Thoracic aorta (tissue), 2 donors: ENCODE measurements at places on chromosomes 13 and 19. TPM values are rescaled to one million over a fixed set of nuclear protein-coding genes. Genes with fewer than 3 reads are reported as not detected.

DNA sequence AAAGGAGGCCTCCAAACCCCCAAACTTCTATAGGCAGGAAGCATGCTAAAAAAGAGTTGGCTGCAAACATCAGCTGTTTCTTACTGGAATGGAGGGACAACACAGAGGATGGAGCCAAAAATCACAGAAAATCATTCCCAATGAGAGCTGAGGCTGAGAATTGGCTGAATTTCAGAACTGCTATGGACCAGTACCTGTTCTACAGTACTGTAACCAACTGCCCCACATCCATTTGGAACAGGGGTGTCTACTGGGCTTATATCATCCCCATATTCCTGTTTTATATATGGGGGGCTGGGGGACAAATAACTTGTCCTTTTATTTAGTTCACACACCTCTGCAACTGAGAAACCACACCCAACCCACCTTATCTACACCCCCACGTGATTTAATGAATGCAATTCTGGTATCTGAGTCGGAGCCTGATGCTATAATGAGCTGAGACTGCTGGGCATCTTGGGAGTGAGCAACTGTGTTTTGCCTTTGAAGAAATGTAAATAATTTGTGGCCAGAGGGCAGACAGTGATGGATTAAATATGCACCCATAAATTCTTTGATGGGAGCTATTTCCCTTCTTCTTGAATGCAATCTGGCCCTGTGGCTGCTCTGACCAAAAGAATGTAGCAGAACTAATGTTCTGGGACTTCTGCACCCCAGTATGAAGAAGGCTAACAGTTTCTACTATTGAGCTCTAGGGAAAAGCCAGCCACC lies 82.6 kb downstream of the TBC1D4 start:
- no peaks in the 10 kb centered on the region for H3K4me1 ChIP-seq
- no peaks in the 10 kb centered on the region for H3K27me3 ChIP-seq
- H3K4me3 ChIP-seq: no peak overlapping the region
- no peaks in the 10 kb centered on the region for H3K36me3 ChIP-seq
- no peak overlapping the region for H3K27ac ChIP-seq
- no peak for DNase-seq

DNA sequence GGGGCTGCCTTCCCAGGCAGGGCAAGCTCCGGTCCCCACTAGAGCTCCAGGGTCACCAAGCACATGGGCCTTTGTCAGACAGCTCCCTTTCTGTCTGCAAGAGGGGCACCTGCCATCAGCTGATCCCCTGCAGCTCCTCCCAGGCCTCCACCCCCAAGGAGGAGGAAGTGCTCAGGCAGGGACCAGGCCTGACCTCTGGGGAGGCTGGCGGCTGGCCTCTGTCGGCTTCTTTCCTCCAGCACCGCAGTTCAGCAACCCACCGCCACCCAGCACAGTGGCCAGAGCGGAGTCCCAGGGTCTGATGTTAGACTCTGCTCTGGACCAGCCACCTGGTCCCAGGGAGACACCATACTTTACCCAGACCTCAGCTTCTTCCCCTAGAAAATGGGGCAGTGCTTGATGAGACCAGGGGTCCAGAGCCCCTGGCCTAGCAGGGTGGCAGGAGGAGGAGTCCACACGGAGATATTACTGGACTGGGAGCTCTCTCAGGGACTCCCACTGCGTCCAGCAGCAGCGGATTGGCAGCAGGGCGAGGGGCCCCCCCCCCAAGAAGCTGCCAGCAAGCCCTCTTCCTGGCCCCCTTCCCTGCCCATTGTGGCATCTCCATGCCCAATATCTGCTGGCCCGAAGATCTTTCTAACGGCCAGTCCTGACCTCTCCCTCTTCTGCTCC lies 24.1 kb downstream of the NKPD1 start:
- DNase-seq: no peak
- H3K4me1 ChIP-seq: no peaks in the 10 kb centered on the region
- no peak overlapping the region for H3K4me3 ChIP-seq
- H3K27ac ChIP-seq: no peak overlapping the region

DNA sequence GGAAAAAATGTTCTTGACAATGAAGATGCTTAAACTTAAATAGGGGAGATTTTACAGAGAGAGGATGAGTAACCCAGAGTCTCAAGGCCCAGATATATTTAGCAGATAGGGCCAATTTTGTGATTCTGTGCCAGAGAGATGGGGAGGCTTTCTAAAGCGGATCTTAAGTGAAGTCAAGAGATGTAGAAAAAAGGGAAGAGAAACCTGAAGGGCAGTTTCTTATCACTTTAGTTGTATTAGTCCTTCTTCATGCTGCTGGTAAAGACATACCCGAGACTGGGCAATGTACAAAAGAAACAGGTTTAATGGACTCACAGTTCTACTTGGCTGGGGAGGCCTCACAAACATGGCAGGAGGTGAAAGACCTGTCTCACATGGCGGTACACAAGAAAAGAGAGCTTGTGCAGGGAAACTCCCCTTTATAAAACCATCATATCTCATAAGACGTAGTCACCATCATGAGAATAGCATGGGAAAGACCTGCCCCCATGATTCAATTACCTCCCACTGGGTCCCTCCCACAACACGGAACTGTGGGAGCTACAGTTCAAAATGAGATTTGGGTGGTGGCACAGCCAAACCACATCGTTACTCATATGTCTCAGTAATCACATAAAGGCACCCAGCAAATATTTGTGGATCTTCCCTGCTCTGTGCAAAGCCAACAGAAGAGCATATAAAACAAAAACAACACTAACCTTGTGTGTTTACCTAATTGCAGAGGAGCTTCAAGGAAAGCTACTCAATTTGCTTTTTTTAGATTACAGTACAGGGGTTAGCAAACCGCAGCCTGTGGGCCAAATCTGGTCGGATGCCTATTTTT lies 102.6 kb upstream of the MYCBP2 start:
- H3K36me3 ChIP-seq: no peaks in the 10 kb centered on the region
- H3K4me3 ChIP-seq: no peak overlapping the region
- H3K27ac ChIP-seq: no peak overlapping the region
- H3K27me3 ChIP-seq: no peaks in the 10 kb centered on the region
- H3K4me1 ChIP-seq: no peaks in the 10 kb centered on the region

RNF113B gene
- not detected for total RNA-seq

C5AR1 gene
- 37.6 TPM for total RNA-seq

TNFSF9 gene
- total RNA-seq: 0.27 TPM
